GM13976 (cell line): ENCODE measurements at places on chromosomes 1 and 21.

DNA sequence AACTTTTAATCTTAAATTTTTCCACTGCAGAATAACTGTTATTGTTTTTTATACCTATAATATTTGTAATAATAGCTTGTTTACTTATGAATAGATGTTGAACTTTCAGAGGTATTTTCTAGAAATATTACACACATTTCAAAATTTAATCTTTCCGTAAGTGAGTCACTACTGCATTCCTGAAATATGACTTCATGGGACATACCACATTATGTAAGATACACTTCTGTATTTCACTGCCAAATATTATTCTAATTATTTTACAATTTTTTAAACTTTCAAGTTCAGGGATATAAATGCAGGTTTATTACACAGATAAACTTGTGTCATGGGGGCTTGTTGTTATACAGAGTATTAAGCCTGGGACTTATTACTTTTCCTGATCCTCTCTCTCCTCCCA, 2220.5 kb downstream of the NCAM2 start:
- DNase-seq: no peak

DNA sequence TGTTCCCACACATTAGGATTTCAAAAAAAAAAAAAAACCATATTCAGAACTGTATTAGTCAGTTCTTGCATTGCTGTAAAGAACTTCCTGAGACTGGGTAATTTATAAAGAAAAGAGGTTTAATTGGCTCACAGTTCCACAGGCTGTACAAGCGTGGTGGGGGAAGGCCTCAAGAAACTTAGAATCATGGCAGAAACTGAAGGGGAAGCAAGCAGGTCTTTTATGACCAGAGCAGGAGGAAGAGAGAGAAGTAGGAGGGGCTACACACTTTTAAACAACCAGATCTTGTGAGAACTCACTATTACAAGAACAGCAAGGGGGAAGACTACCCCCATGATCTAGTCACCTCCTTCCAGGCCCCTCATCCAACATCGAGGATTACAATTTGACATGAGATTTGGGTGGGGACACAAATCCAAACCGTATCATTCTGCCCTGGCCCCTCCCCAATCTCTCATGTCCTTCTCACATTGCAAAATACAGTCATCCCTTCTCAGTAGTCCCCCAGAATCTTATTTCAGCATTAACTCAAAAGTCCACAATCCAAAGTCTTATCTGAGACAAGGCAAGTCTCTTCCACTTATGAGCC, 51.8 kb downstream of the POU2F1 start:
- no peak for DNase-seq

DNA sequence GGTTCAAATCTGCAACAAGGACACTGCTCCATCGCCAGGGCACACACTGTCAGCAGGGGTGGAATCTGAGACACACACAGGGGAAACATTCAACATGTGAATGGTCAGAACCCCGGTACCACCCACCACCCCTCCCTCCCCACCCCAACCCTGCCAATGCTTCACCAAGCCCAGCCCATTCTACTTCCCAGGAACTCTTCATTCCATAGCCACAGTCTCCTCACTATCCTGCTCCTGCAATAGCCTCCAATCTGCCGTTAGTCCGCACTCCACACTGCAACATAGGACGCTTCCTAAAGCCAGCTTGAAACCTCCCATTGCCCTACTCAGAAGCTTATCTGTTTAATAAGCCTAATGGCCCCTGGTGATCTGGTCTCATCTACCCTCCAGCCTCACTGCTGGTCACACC, 7.5 kb upstream of the RAB3B start:
- no peak for DNase-seq

GRCh38 chr1:17377325-17377953, 5.4 kb downstream of the PADI6 start:
- no peak for DNase-seq

GRCh38 chr1:218683242-218683641, 338.1 kb downstream of the TGFB2 start:
- DNase-seq: no peak

DNA sequence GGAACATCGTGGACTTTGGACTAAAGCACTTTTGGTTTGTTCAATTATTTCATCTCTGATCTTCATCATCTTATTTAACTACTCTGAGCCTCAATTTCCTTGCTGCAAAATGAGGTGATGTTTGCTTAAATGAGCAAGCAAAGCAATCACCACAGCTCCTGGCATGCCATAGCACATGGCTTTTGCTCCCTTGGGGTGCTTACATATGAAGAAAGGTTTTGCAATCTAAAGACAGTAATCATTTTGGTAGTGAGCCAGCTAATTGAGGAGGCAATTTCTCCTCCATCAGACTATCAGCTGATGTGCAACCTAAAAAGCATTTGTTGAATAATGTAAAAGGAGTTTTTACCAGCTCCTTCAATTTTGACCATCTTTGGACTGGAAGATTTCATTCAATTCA, 68.8 kb upstream of the KCNJ15 start:
- DNase-seq: no peak

- peak; percentile 56 for DNase-seq
Measured at GRCh38 chr1:25620211-25620610, 3.6 kb downstream of the MAN1C1 start.

DNA sequence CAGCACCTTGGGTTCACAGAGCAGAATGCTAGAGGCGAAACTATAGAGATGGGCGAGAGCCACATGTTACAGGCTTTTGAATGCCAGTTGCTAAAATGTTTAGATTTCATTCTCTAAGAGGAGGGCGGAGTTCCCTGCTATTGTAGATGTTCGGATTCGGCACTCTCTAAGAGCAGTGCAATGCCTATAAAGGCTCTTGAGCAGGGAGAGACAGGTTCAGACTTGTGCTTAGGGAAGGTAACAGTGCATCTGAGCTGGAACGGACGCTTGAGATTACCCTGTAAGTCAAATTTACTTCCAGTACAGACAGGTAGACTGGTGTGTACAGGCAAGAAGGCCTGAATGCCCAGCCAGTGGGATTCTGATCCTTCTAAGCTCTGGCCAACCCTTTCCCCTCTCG, 15.3 kb downstream of the LURAP1 start:
- DNase-seq: no peak

GRCh38 chr1:209455661-209456358, 127.7 kb upstream of the CAMK1G start:
- no peak for DNase-seq

DNA sequence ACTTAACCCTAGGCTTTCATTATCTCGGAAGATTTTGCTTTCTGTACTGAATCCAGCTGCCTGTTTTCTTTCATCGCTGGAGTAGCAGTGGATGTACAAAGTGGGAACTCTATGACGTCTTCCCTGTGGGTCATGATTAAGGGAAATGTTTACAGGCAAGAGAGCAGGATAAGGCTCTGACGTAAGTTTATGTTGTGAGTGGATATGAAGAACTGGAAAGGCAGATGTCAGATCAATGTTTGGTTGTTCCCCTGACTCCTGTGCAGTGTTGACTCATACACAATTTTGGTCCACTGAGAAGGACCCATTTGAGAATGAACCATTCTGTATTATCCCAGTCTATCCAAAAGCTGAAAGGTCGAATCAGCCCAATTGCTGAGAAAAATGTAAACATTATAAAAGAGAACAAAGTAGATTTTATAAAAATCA, 292.4 kb downstream of the GRIK1 start:
- DNase-seq: no peak

DNA sequence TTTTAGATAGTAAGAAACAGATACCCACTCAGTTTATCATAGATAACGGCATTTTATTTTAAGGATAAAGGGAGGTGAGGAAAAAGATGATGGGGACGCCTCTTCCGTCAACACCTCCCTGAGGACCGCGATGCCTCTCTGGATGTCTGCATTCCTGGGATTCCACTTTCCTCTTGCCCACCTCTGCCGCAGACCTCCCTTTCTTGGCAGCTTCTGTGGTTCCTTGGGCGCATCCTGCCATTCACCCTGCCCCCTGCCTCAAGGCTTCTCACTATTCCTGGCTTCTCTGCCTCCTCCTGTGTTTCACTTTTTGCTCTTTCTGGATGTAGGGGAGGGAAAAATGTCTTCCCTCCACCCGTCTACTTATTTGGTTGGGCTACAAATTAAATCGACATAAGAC, 19.9 kb downstream of the HUNK start:
- no peak for DNase-seq

DNA sequence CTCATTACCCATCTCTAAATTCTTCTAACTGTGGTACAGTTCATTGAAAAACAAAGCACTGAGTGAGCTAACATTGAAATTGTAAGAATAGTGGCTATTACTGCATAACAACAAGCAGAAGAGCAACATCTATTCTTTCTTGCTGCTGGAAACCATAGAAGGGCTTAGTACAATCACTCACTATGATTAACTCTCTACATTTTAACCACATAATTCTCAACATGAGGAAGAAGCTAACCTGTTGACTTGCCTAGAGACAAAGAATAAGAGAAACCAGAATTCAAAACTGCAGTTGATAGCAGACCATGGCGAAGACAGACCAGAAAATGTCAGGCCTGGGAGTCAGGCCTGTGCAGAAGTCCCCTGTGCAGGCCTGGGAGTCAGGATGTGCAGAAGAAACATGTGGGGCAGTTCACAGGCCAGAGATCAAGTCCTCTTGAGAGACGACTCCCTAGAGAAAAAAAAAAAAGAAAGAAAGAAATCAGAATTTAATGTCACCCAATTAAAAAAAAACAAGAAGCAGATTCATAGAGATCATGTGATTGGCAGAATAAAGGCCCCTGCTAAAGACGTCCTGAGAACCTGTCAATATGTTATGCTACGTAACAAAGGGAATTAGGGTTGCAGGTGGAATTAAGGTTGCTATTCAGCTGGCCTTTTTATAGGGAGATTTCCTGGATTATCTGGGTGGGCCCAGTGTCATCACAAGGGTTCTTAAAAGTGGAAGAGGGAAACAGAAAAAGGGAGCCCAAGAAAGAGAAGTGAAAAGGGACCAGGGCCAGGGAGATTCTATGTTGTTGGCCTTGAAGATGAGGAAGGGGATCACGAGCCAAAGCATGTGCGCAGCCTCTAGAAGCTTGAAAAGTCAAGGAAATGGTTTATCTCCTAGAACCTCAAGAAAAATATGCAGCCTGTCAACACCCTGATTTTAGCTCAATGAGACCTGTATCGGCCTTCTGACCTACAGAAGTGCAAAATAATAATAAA, 94.9 kb downstream of the MRPL39 start:
- no peak for DNase-seq

DNA sequence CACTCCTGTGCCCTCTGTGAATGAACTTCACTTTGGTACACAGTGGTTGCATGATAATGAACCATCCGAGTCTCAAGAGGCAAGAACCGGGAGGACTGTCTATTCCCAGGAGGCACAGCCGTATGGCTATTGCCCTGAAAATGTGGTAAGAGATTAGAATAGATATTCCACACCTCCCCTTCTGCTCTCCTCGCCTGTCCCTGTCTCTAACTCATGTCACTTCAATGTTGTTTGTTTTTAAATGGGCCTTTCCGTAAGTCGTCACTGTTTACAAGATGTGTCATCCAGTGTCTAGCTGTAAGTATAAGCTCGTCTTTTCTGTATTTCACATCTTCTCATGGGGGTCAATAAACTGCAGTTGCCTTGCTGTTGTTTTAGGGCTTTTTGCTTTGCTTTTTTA, 122.2 kb downstream of the PATJ start:
- no peak for DNase-seq

- no peak for DNase-seq
Measured at GRCh38 chr1:35499231-35499630, 58.0 kb downstream of the KIAA0319L start.

- DNase-seq: peak; percentile 44
Measured at GRCh38 chr1:85240174-85240601, 19.3 kb downstream of the C1orf52 start.

GRCh38 chr21:32514275-32515055, 70.9 kb downstream of the TCP10L start:
- DNase-seq: no peak

DNA sequence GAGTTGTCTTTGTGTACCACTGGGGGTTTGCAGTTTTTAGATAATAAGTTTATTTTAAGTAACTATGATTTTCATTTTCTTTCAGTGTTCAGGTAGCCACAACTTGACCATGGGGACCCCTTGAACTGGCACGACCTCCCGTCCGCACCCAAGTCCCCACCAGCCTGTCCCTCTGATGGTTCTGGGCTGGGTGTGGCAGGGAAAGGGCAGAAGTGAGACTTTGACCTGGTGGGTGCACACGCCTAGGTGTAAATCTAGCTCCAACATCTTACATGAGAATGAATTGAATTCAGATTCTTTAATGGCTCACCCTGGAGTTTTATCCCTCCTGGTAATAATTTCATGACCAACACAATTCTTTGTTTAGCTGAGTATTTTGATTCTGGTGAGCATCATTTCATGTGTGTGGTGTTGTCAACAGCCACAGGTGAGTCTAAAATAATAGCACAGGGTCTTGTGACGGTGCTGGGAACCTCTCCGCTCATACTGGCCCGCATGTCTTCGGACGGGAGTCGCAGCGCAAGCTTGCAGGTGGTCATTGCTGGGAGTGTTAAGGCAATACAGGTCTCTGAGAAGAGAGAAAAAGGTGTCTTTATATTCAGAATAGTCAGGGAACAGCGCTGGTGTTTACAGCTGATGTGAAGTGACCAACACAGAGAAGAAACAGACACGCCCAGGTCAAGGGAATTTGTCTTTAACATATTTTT, 50.8 kb upstream of the POFUT2 start:
- DNase-seq: no peak

DNA sequence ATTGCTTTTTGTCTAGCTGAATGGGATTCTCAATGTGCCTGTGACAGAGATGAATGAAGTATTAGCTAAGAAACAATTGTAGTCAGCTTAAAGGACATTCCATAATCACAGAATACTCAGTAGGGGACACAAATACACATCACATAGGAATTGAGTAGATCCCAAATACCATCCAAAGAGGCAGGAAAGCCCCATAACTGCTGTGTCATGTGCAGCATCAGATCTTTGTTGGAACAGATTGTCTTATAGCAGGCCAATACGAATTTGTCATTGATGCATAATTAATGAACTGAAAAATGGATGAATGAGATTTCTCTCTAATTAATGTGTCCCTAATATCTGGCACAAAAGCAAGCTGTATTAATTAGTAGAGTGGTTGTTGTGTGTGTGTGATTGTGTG, 82.3 kb upstream of the S1PR1 start:
- DNase-seq: no peak

GRCh38 chr1:214319938-214320337, 39.0 kb downstream of the SMYD2 start:
- no peak for DNase-seq

DNA sequence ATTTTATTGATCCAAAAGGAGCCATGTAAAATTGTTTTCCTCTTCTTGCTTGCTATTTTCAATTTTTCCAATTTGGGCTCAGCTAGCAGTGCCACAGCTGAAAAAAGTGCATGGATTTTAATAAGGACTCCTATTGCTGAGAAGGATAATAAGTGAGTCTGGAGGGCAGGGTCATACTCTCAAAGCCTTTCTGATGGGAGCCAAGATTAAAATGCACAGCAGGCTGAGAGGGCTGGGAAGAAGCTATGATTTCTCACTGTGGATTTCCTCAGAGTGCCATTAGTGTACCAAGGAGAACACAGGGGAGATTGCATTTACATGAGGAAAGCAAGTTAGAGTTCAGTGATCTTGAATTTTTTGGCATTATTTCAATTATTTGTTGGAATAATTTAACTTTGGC, 261.3 kb downstream of the ST6GALNAC3 start:
- DNase-seq: no peak
